ENCODE measurements at places on chromosomes 16 and 17. TPM values are rescaled to one million over a fixed set of nuclear protein-coding genes. Genes with fewer than 3 reads are reported as not detected.
A peak's percentile ranks its signal among the peaks of the same experiment; 100 is the strongest.

The NEURL4 gene
- total RNA-seq, result 27.0 TPM

DNA sequence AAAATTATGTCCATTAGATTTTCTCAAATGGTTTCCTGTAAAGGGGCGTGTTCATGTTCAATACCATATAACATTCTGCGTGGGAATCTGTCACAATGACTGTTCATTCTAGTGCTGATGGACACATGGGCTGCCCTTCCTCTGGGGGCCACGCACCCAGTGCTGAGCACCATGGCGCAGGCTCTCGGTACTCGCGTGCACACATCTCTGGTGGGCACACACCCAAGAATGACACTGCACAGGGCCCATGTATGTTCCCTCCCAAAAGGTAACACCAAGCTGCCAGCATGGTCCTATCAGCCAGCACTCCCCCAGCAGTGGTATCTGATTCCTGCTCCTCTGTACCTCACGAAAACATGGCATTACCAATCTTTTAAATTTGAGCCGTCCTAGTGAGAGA is 13.7 kb downstream of the B9D1 start:
- DNase-seq, result no peak

- no peak for DNase-seq
Measured at GRCh38 chr16:72530434-72530833, 358.5 kb upstream of the PMFBP1 start.

- DNase-seq, result no peak
Measured at GRCh38 chr17:10144982-10145381, 53.4 kb downstream of the GAS7 start.

DNA sequence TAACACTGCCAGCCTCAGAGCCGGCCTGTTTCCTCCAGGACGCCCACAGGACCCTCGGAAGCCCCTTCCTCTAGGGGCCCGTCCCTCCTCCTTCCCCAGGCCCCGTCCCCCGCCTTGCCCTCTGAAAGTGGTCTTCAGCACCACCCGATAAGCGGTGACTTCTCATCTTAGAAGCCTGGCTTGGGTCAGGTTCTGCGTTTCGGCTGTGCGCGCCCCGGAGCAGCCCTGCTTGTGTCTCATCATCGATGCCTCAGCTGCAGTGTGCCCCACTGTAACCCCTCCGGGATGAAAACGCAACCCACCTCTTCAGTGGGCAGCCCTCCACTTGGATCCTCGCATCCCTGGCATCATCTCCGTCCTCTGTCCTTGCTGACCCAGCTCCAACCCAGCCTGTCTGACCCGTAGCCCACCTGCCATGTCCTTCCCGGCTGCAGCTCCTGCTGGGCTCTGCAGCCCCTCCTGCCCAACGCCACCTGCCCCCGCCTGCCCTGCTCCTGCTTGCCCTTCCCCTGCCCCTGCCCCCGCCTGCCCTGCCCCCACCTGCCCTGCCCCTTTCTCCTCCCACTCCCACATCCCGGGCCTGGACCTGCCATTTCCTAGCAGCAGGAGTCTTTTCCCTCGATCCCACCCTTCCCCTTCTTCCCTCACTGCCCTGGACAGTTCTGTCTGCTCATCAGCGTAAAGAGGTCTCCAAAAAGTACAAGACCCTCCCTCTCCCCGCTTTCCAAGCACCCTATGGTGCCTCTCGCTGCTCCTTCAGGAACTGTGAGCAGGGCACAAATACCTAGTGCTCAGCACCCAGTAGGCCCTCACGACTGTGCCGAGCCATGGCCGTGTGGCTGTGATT is 112.5 kb upstream of the CHMP6 start:
- no peak for DNase-seq

DNA sequence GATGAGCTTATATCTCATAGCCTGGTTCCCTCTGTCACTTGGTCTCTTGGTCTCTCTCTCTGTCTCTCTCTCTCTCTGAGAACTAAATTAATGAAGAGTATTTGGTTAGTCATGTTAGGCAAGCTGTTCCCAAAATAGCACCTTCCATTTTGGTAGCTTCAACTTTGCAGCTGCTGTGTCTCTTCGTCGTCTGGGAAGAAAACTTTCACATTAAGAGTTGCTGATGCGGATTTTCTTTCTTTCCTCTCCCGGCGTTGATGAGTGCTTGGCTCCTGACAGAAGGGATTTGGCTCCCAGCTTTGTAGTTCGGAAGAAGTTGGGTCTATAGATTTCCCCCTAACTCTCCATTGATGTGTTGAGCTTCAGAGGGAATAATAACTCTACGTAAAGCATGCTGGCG is at the start of gene RBFOX1:
Gene RBFOX1 (plus strand): TSS at position 235 of the 400 bp plus-strand sequence.
- no peak for DNase-seq

The SUMO2 gene
- 101 TPM for total RNA-seq

GRCh38 chr16:88056212-88056611 is 105.0 kb downstream of the BANP start:
- DNase-seq, result no peak

- peak; percentile 70 for DNase-seq
Measured at GRCh38 chr16:50402298-50402895, 33.6 kb upstream of the BRD7 start.

The SMG1 gene
- 71.1 TPM for total RNA-seq

DNA sequence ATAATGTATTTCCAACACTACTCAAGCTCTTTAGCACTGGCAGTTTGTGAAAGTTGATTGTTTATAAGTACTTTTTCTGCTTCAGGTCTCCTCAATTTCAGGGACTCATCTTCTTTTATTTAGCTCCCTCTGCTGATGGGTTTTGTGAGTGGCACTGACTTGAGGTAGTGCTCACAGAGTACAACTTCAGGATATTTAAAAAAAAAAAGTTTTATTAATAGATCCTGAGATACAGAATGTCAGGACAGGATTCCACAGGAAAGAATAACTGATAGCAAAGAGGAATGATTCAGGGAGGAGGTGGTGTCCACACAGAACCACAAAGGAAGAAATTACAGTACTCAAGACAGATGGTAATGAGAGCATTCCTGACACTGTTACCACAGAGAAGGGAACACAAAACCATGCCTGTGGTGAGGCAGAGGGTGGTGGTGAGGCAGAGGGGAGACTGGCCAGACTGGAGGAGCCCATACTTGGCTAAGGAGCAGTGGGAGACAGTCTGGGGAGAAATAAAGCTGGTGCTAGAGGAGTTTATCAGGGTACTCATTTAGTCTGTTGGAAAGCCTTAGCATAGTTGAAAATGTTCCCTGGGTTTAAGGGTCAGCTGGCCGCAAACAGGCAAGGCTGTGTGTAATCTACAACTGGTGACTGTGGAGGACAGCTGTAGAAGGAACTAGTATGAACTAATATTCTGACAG is 63.7 kb downstream of the SPAG9 start:
- no peak for DNase-seq

The MMP28 gene
- 75.5 TPM for total RNA-seq

GRCh38 chr17:41617136-41617535 is 4.6 kb upstream of the KRT16 start:
- no peak for DNase-seq

DNA sequence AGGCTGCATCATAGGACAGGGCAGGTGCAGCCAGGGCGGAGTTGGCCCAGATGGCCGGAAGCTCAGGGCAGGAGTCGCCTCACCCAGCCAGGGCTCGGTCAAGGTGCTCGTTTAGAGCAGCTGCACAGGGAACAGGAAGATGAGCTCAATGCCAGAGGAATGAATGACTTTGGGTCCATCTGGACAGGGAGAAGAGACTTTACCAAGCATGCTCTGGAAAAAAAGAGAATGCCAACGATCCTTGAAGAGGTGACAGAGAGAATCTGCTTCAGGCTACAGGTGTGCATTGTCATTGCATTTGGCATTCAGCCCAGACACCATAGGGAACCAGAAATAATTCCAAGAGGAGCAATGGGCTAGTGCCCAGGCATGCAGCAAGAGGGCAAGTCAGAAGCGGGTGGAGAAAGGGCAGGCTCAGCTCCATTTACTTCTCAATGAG is 6.7 kb upstream of the MPP3 start:
- DNase-seq, result no peak

The KCNAB3 gene
- total RNA-seq, result 0.23 TPM

DNA sequence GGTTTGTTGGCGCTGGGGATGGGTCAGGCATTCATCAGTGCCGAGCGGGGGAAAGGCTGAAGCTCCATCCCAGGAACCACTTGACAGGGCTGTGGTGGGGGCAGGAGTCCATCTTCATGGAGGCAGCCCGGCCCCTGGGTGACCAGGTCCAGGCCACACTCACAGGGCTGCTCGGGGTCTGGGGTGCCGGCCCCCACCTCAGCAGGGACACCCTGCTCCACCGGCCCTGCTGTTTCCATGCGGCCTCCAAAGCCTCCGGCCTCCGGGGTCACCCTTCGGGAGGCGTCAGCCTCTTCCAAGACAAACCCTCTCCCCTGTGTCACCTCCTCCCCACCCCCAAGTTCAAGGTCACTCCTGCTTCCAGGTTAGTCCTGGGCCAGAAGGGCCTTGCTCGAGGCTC is 22.1 kb downstream of the GALNS start:
- DNase-seq, result no peak

The PDP2 gene
- total RNA-seq, result 6.6 TPM

- no peak for DNase-seq
Measured at GRCh38 chr17:32552280-32552679, 65.5 kb downstream of the CDK5R1 start.

DNA sequence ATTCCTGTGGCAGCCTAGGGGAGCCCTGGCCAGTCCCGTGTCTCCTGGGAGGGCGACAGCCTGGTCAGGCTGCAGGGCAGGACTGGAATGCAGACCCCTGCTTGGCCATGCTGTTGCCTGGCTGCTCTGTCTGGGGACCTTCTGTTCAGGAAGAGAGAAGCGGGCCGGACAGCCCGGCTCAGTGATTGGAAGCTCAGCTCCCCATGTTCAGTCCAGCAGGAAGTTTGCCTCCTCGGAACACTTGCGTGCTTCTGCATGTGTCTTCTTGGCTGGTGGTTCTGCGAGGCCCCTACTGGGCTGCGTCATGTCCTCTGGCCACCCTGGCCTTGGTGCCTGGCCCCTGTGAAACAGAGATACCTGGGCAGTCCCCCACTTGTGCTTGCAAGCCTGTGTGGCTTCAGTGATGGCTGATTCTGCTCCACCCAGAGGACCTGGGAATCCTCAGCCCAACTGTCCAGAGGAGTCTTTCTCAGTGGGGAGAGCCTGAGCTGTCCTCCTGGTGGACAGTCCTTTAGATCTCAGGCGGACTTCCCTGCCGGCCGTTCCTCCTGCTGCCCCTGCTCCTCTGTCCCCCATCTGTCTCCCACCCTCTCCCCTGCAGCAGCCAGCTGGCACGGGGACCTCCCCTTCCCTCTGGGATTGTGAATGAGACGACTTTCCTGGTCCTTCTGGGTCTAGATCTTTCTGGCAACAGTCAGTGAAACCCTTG is 279.5 kb downstream of the SEC14L1 start:
- DNase-seq, result no peak

The CCL7 gene
- not detected for total RNA-seq

The TLCD2 gene
- 7.7 TPM for total RNA-seq

The CTRL gene
- total RNA-seq, result 1.1 TPM

- no peak for DNase-seq
Measured at GRCh38 chr17:60145006-60145935, 4.5 kb upstream of the CA4 start.

DNA sequence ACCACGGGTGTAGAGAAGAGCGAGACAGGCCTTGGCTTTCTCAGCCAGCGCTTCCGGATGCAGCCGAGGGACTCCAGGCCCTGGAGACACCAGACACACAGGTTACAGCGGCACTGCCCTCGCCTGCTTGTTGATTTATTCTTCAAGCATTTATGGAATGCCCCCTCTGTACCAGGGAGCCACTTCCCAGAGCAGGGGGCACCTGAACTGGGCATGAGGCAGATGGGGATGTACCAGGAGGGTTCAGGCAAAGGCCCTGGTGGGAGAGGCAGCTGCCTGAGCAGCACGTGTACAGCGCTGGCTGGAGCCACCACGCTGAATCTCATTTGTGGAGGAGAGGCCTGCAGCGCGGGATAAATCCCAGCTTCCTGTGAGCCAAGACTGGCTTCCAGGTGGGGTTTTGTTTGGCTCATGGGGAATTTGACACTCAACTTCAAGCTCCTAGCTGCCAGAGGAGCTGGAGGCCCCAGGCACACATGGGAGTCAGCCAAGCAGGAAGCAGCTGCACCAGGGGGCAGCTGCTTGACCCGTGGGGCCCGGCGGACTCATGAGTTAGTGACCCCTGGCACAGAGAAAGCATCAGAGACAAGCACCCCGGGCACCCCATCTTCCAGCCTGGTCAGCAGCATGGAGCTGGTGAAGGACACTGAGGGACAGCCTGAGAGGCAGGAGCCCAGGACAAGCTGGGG is 59.7 kb downstream of the IL21R start:
- DNase-seq, result no peak

- DNase-seq, result no peak
Measured at GRCh38 chr17:21676281-21677111, 15.8 kb upstream of the KCNJ18 start.

- no peak for DNase-seq
Measured at GRCh38 chr16:56262148-56262547, 70.9 kb downstream of the GNAO1 start.

- DNase-seq, result peak; percentile 45
Measured at GRCh38 chr17:11719203-11719602, 120.9 kb downstream of the DNAH9 start.

GRCh38 chr16:1327619-1327947 is 5.9 kb upstream of the BAIAP3 start:
- no peak for DNase-seq

DNA sequence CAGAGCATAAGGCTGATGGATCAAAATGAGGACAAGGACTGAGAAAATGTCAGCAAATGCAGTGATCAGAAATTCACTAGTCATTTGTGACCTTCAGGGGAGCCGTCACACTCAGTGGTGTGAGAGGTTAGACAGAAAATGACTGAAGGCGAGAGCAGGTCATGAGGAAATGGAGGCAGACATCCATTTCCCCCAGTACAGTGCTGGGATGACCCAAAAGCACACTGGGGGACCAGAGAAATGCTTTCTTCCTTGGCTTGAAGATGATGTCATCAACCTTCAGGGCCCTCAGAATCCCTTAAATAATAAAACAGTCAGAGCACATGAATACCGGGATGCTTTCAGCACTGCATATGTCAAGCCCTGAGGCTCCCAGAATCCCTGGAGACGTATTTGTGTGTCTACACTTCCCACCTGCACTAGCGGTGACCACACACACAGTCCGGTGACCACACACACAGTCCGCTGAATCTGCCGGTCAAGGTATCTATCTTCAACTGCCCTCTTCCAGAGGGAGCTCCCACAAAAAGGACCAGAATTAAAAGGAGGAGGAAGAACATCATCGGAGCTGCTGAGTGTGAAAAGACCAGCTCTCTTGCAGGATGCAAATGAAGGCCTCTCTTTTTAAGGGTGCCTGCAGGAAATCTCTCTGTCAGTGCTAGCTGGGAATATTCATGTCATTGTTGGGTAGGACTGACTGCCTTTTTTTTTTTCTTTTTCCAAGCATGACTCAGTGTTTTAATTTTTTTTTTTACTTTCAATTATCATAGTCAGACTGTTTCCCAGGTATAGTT is 8.2 kb downstream of the UBE2O start:
- DNase-seq, result no peak

All from esophagus muscularis mucosa (tissue), 4 donors.